ENCODE measurements at places on chromosomes 7 and 10. TPM values are rescaled to one million over a fixed set of nuclear protein-coding genes. Genes with fewer than 3 reads are reported as not detected.

- no peaks in the 10 kb centered on the region for H3K27me3 ChIP-seq
- H3K4me3 ChIP-seq, result peak overlapping the region; percentile 99
- H3K36me3 ChIP-seq, result peaks cover 22% of the 10 kb centered on the region
Observed at GRCh38 chr7:4683884-4684565, 1.9 kb downstream of the FOXK1 start.

DNA sequence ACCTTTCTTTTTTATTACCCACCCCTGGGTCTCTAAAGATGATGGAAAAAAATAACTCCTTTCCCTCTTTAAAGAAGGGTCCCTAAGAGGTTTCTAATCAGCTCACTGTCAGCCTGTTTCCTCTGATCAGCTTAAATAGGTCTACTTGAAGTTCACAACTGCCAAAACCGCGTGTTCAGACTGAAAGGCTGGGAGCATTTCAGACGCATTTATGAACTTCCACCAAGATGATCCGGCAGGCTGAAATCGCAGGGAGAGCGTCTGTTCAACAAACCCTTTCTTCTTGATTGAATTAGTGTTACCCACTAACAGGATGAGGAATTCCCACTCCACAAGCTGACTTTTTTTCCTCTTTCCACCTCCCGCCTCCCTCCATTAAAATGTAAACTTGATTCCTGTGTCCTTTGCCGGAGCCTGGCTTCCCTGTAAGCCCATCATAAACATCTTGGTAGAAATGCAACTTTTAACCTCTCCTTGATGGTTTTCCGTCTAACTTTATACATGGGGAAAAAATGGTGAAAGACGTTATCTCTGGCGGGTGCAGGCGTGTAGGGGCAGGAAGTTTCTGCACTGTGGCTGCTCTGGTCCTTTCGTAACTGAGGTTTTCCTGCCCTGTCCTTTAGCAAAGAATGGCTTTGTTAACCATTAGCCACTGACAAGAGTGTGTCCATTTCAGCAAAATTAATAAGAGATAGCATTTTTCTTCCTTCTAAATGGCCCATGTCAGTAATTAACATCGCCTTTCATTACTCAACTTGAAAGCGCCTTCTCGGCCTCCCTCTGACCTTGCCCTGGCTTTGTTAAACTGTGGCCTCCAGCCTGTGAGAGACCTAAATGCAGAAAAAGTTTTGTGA is 130.7 kb downstream of the BAMBI start:
- H3K27me3 ChIP-seq, result peaks cover 32% of the 10 kb centered on the region
- H3K36me3 ChIP-seq, result no peaks in the 10 kb centered on the region
- H3K4me3 ChIP-seq, result no peak overlapping the region

DNA sequence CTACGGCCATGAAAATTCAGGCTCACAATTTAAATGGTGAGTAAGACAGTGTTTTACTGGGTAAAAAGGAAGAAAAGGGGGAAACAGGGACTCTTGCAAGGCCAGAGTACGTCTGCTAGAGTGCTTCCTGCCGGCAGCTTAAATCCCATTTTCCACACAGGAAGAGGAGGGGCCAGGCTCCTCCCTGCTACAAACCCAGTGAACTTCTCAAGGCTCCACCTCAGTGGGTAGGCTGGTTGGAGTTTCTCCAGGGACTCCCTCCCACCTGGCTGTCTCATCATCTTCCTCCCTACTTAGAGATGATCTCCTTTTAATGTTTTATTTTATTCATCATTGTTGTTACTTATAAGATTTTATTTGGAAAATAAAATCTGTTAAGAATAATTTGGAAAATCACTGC is 62.6 kb upstream of the SEMA3C start:
- H3K36me3 ChIP-seq, result no peaks in the 10 kb centered on the region
- no peak overlapping the region for H3K27ac ChIP-seq
- no peak overlapping the region for H3K4me3 ChIP-seq
- no peak for DNase-seq
- H3K27me3 ChIP-seq, result no peaks in the 10 kb centered on the region

GRCh38 chr10:80526742-80527141 is 11.0 kb upstream of the SH2D4B start:
- peak overlapping the region; percentile 83 for H3K27ac ChIP-seq
- no peaks in the 10 kb centered on the region for H3K27me3 ChIP-seq
- DNase-seq, result no peak
- peaks cover 84% of the 10 kb centered on the region for H3K4me1 ChIP-seq
- peak overlapping the region; percentile 44 for H3K4me3 ChIP-seq

DNA sequence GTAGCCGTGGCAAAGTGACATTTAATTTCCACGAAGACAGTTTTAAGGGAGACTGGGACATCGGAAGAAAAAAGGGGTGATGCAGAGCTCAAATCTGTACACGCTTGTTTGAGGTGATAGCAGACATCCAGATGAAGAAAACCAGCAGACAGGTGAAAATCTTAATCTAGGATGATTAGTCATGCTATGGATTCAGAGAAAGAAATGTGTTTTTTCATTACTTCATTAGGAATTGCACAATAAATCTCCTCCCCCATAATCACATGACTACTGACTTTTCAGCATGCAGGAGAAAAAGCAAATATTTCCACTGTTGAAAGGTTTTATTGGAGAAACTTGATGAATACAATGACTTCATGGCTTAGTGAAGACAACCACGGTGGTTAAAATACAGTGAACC is 2.5 kb downstream of the NUDT5 start:
- no peak overlapping the region for H3K27ac ChIP-seq
- no peaks in the 10 kb centered on the region for H3K27me3 ChIP-seq
- no peak overlapping the region for H3K4me3 ChIP-seq
- H3K36me3 ChIP-seq, result peaks cover 41% of the 10 kb centered on the region
- peaks cover 59% of the 10 kb centered on the region for H3K4me1 ChIP-seq

GRCh38 chr10:53765311-53765710 is 992.7 kb upstream of the MBL2 start:
- H3K4me1 ChIP-seq, result no peaks in the 10 kb centered on the region
- no peak overlapping the region for H3K27ac ChIP-seq
- H3K36me3 ChIP-seq, result no peaks in the 10 kb centered on the region
- DNase-seq, result no peak
- H3K27me3 ChIP-seq, result no peaks in the 10 kb centered on the region
- H3K4me3 ChIP-seq, result no peak overlapping the region

- peaks cover 25% of the 10 kb centered on the region for H3K36me3 ChIP-seq
- no peak overlapping the region for H3K4me3 ChIP-seq
- H3K27me3 ChIP-seq, result no peaks in the 10 kb centered on the region
- no peak for DNase-seq
Observed at GRCh38 chr10:121956111-121957061, 18.6 kb downstream of the NSMCE4A start.

GRCh38 chr10:33566001-33566400 is 231.5 kb upstream of the NRP1 start:
- peaks cover 6% of the 10 kb centered on the region for H3K27me3 ChIP-seq
- no peaks in the 10 kb centered on the region for H3K4me1 ChIP-seq
- no peaks in the 10 kb centered on the region for H3K36me3 ChIP-seq
- no peak overlapping the region for H3K27ac ChIP-seq
- no peak for DNase-seq

GRCh38 chr10:81498011-81498551 is 376.9 kb upstream of the NRG3 start:
- DNase-seq, result no peak
- H3K4me3 ChIP-seq, result no peak overlapping the region
- no peaks in the 10 kb centered on the region for H3K4me1 ChIP-seq
- no peaks in the 10 kb centered on the region for H3K27me3 ChIP-seq
- H3K36me3 ChIP-seq, result no peaks in the 10 kb centered on the region

DNA sequence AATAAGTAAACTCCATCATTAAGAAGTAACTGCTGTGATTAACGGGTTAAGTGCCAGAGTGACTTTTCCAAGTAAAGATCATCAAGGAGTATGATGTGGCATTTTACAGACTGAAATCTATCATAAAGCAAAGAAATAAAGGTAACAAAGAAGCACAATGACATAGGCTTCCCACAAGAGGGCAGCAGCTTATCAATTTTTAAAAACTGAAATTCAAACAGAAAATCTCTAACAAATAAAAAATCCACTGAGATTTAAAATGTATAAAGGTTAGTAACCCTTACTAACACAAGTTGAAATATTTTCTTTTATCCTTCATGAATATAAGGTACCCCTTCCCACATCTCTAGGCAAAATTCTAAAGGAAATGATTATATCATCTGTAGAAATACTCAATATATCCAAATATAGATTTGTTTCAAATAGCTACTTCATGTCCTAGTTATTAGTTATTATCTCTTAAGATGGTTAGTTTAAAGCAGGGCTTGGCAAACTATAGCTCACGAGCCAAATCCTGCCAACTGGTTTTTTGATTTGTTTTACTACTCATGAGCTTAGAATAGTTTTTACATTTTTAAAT is 29.2 kb downstream of the FAM3C start:
- H3K27ac ChIP-seq, result no peak overlapping the region
- no peak overlapping the region for H3K4me3 ChIP-seq
- peak; percentile 50 for DNase-seq
- peaks cover 31% of the 10 kb centered on the region for H3K4me1 ChIP-seq
- no peaks in the 10 kb centered on the region for H3K27me3 ChIP-seq

- H3K4me3 ChIP-seq, result no peak overlapping the region
- no peak overlapping the region for H3K27ac ChIP-seq
- no peaks in the 10 kb centered on the region for H3K27me3 ChIP-seq
- H3K36me3 ChIP-seq, result no peaks in the 10 kb centered on the region
Observed at GRCh38 chr7:148299350-148300276, 291.0 kb upstream of the C7orf33 start.

DNA sequence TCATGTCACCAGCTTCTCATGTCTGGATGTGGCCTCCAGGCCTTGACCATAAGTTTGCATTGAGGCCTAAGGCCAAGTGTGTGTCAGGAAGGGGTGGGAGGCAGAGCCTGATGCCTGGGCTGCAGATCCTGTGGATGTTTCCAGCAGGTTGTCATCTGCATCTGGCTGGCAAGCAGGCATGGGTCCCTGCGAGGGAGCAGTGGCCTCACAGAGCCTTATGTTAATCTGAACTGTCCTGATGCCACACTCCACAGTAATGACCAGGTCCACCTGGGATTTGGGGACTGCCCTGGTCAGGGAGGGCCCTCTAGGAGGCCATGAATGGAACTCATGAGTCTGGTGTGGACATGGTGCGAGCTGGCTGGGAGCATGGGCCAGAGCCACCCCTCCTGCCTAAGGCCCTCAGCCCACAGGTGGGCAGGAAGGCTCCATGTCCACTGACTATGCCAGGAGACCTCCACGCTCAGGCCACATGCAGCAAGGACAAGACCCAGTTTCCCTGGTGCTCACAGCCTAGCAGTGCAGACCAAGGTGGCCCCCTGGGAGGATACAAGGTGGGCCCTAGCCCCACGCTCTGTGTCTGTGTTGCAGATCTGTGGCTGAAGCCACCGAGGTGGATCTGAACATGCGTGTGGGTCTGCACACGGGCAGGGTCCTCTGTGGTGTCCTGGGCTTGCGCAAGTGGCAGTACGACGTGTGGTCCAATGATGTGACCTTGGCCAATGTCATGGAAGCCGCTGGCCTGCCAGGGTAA is 83.1 kb downstream of the ADCY1 start:
- no peak for DNase-seq
- H3K4me1 ChIP-seq, result no peaks in the 10 kb centered on the region
- H3K27ac ChIP-seq, result no peak overlapping the region
- H3K27me3 ChIP-seq, result no peaks in the 10 kb centered on the region

DNA sequence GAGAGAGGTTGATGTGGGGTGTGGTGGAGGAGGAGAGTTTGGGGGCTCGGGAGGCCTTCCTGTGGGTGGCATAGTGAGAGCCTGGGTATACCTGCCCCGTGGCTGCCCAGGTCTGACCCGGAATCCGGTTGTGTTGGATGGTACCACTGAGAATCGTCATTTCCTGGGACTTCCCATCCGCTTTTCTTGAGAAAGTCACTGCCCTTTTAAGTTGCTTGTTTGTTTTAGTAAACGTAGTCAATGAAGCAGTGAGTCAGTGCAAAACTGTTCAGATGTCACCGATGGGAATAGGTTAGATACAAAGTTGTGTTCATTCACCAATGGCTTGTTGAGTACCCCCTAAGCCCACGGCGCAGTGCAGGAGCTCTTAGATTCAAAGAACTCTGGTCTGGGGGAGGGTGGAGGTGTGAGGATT is 285.8 kb downstream of the CAMK1D start:
- H3K36me3 ChIP-seq, result no peaks in the 10 kb centered on the region
- DNase-seq, result peak; percentile 37
- H3K4me1 ChIP-seq, result peaks cover 49% of the 10 kb centered on the region
- peak overlapping the region; percentile 75 for H3K27ac ChIP-seq
- no peak overlapping the region for H3K4me3 ChIP-seq

- peaks cover 6% of the 10 kb centered on the region for H3K27me3 ChIP-seq
- no peak overlapping the region for H3K4me3 ChIP-seq
- DNase-seq, result no peak
- no peak overlapping the region for H3K27ac ChIP-seq
- no peaks in the 10 kb centered on the region for H3K36me3 ChIP-seq
Observed at GRCh38 chr10:78584266-78584665, 484.5 kb upstream of the ZMIZ1 start.

GRCh38 chr10:25056726-25057125 is 40.3 kb downstream of the THNSL1 start:
- no peaks in the 10 kb centered on the region for H3K27me3 ChIP-seq
- no peaks in the 10 kb centered on the region for H3K36me3 ChIP-seq
- DNase-seq, result no peak
- no peak overlapping the region for H3K27ac ChIP-seq
- no peak overlapping the region for H3K4me3 ChIP-seq

- H3K27me3 ChIP-seq, result peaks cover 2% of the 10 kb centered on the region
- no peak overlapping the region for H3K4me3 ChIP-seq
- H3K36me3 ChIP-seq, result no peaks in the 10 kb centered on the region
- H3K27ac ChIP-seq, result no peak overlapping the region
- no peaks in the 10 kb centered on the region for H3K4me1 ChIP-seq
Observed at GRCh38 chr10:111852801-111853200, 330.8 kb downstream of the GPAM start.

DNA sequence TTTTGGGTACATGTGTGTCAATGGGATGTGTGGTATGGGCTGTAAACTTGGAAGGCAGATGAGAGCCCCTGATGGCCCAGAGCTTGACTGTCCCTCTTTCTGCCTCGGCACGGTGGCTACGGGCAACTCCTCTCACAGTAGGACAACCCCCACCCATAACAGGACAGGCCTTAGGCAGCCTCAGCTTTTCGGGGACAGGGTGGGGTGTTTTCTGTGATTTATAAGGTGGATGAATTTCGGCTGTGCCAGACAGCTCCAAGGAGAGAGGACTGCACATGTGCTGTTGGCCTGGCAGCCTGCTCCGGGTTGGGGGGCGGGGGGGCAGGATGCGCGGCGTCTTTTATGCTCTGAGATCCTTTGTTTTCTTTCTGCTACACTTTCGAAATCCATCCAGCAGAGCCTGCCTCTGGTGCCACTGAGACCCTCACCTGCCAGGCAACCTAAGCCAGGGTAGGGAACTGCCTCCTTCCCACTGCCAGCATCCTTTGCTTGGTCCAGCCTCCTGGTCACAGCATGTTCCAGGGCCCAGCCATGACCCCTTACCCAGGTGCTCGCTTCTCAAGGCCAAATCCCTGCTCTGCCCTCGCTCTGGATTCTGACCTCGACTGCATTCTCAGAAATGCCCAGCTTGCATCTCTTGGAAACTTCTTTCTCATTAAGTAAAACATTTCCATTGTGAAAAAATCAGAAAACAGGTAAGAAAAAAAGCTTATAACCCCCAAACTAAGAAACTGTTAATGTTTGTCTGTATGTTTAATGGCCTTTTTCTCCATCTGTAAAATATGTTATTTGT is 15.4 kb upstream of the BTBD16 start:
- H3K4me1 ChIP-seq, result no peaks in the 10 kb centered on the region
- no peak overlapping the region for H3K27ac ChIP-seq
- H3K4me3 ChIP-seq, result no peak overlapping the region
- DNase-seq, result no peak

ZNF800 gene
- total RNA-seq, result 50.7 TPM

CPED1 gene
- total RNA-seq, result 0.17 TPM

ITGA8 gene
- not detected for total RNA-seq

CCDC136 gene
- total RNA-seq, result 6.8 TPM

OR2A7 gene
- 3.5 TPM for total RNA-seq

ITIH5 gene
- not detected for total RNA-seq

TRIL gene
- total RNA-seq, result not detected

DYDC2 gene
- total RNA-seq, result not detected

SLC39A12 gene
- total RNA-seq, result not detected

Measured in activated CD4-positive, alpha-beta T cell treated with anti-CD3 and anti-CD28 coated beads, Interleukin-2, amount 10 ng/mL, durations not matched to agents 7 days and 5 days (primary cell).